ENCODE measurements at places on chromosomes 13 and 19.

DNA sequence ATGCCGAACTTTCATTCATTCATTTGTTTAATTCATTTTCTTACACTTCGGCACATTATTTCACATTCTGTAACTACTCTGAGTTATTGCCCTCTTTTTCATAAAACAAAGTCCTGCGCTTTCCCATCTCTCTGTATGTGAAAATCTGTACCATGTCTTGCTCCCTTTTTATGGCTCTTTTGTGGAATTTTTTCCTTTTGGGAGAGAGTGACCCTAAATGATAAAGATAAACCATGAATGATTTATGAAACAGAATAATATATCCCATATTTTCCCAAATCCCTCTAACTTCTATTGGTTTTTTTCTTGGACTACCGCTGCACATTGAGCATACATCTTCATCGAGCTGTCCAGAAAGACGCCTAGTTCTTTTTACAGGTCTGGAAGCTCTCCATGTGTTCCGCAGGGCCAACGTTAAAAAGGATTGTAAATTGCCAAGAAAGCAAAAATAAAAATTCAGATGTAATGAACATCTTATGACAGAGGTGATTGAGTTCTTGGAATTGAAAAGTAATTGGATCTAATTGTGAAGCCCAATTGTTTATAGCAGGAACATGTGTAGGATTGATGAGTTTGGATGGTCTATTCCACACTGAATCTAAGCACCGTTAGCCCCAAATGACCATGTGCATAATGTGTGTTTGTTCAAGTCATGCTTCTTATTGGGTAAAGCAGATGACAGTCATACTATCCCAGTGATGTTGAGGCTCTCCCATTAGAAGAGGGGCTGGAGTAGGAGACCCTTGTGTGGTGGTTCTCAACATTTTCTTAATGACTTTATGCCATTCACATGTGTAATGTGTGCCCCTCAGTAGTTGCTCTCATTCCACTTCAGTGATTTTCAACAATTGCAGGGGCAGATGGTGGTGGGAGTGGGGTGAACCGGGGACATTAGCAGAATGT is 378.9 kb downstream of the DLEU7 start:
- DNase-seq: no peak

- no peak for DNase-seq
Observed at GRCh38 chr19:45906221-45906620, 3.8 kb upstream of the MYPOP start.

DNA sequence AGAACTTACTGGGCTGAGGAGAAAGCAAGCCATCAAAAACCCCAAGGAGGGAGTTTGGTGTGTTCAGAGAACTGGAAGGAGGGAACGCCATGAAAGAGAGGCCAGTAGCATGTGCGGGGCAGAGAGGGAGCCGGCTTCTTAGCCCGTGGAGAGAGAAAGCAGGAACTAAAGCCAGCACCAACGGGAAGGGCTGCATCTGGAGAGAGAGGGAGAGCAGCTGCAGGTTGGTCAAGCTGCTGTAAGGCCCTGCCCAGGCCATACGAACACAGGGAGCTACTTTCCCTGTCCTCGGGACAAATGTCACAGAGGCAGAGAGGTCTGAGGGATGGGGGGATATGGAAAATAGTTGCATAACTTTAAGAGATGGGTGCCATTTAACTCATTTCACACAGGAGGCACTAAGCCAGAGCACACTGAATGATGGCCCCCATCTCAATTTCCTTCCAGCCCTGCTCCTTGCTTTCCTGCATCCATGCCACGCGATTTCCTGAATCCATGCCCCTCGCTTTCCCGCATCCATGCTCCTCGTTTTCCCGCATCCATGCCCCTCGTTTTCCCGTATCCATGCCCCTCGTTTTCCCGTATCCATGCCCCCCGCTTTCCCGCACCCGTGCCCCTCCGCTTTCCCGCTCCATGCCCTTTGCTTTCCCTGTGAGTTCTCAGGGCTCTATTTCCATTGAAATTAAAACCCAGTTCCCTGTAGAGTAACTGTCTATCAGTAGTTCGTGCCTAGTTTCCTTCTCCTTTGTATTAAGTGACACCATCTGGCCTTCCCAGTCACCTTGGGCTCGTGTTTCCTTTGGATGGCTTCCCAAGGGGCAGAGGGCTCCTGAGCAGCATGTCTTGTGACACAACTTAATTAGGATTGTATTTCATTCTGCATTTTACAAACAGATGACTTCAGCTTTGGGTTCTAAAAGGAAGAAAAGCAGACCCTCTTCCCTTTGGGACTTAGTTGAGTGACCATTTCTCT is 31.5 kb upstream of the TPT1 start:
- DNase-seq: no peak

DNA sequence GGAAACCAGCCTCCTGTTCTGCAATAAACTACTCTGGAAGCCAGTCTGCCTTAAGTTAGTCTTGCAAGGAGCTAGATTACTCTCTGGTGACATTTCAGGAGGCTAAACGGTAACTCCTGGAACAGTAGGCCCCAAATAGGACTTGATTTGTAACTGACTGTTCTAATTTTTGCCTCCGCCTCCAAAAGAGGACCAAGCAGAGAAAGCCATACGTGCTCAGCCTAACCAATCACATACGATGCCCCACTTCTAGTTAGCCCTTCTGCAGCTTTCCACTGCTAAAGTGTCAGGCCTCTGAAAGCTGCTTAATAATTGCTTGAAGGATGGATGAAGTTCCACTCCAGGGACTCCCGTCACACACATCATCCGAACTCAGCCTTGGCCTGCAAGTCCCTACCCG is 744 bp downstream of the ZNF805 start:
- DNase-seq: no peak

- no peak for DNase-seq
Observed at GRCh38 chr19:29532097-29532496, 6.3 kb downstream of the VSTM2B start.

DNA sequence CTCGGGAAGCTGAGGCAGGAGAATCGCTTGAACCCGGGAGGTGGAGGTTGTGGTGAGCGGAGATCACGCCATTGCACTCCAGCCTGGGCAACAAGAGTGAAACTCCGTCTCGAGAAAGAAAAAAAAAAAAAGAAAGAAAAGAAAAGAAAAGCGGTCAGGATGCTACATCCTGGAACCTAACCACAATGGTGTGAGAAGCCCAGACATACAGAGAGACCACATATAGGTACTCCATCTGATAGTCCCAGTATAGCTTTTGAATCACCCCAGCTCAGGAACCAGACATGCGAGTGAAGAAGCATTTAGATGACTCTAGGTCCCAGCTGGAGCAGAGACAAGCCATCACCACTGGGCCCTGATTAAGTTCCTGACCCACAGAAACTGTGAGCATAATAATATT is 3.2 kb downstream of the IFNL1 start:
- no peak for DNase-seq

DNA sequence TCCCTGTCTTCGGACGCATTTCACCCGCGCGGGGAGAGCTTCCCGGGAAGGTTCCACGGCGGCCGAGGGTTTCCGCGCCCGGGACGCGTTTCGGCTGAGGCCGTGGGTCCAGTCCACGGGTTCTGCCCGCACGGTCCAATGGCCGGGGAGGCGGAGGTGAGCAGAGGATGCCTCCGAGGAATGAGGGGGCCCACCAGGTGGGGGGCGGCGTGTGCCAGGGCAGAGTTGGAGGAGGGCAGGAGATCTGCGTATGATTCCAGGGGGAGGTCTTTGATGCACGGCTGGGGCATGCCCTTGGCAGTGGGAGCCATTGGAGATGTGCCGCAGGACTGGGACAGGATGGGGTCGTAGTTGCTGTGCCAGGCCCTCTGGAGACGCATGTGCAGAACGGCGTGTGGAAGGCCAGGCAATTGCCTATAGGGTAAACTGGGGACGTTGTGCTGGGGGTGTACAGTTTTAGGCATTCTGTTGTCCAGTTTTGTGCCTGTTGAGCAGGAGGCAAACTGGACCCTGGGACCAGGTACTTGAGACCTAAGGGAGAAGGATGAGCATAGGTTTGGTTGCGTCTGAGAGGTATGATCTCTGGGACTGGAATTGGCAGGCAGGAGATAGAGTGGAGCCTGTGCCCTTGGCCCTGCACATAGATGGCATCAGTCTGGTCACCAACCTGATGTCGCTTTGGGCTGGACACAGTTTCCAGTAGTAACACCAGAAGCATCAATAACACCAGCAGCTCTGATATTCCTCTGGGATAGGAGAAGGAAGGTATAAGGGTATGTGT is 751 bp downstream of the ZNF584 start:
- DNase-seq: no peak

DNA sequence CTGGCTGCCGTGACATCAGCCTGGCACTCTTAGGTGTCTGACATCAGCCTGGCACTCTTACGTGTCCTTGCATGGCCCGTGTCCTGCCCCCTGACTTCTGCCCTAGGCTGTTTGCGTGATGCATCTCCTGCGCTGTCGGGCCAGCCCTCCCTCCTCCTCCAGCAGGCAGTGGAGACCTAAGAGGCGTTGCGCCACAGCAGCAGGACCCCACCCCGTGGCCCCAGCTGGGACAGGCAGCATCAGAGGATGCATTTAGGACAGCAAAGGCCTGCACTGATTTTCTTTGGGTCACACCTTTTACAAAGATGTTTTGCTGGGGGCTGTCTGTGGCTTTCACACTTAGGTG is 65.3 kb downstream of the GPR12 start:
- DNase-seq: no peak

- no peak for DNase-seq
Observed at GRCh38 chr13:98974053-98974452, 3.8 kb downstream of the DOCK9 start.

- DNase-seq: no peak
Observed at GRCh38 chr13:37657956-37658355, 59.4 kb upstream of the POSTN start.

DNA sequence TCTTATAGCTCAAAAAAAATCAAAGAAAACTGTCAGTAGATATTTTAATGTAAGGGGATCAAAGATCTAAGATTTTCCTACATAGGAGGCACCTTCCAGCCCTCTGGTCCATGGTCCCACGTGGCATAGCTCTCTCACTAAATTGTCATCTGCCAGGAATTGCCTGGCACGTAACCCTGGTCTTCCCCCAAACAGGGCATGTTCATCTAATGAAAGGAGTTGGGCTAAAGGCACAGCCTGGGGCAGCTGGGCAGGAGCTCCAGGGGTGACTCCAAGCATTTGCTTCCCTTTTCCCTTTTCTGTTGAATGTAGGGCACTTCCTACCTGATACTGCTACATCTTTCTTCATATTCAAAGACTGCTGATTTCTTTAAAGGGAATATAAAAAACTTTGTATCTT is 148.7 kb downstream of the COL4A1 start:
- no peak for DNase-seq

DNA sequence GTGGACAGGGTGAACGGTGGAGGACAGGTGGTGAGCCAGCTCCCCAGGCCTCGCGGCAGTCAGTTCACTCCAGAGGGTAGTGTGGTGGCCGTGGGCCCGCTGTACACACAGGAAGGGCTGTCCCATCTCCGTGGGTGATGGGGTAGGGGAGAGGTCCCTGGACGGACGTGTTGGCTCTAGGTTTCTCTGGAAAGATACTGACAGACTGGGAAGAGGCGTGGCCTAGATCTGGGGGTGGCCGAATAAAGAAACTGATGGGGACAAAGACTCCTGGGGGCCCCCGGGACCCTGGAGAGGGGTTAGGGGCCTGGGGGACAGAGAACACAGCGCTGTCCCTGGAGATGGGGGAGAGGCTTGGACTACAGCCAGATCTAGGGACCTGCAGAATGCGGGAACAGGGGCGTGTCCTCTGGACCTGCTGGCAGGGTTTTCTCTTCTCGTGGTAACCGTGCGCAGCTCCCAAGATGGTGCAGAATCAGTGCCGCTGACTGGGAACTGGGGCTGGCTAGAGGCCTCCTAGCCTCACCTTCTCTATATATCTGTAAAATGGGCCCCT is 4.0 kb upstream of the PRAM1 start:
- DNase-seq: no peak

DNA sequence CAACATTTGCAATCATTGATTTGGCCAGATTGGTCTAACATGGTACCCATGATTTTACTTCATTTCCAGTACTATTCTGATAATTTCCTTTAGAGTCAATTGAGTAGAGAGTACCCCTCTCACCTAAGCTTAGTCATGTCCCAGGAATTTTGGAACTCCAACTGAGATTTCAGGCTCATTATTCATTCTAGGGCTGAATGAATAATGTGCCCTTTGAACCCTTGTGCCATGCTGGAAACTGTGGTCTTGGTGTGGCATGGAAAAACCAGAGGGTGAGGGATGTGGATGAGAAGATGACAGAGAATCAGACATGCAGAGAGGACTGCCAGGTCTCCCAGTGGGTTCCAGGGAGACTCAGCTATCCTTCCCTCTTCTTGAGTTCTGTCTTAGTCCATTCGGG is 30.2 kb downstream of the ITM2B start:
- no peak for DNase-seq

- no peak for DNase-seq
Observed at GRCh38 chr19:1852581-1853128, 4.4 kb upstream of the REXO1 start.

GRCh38 chr13:30158774-30159445 is 148.4 kb downstream of the KATNAL1 start:
- no peak for DNase-seq

DNA sequence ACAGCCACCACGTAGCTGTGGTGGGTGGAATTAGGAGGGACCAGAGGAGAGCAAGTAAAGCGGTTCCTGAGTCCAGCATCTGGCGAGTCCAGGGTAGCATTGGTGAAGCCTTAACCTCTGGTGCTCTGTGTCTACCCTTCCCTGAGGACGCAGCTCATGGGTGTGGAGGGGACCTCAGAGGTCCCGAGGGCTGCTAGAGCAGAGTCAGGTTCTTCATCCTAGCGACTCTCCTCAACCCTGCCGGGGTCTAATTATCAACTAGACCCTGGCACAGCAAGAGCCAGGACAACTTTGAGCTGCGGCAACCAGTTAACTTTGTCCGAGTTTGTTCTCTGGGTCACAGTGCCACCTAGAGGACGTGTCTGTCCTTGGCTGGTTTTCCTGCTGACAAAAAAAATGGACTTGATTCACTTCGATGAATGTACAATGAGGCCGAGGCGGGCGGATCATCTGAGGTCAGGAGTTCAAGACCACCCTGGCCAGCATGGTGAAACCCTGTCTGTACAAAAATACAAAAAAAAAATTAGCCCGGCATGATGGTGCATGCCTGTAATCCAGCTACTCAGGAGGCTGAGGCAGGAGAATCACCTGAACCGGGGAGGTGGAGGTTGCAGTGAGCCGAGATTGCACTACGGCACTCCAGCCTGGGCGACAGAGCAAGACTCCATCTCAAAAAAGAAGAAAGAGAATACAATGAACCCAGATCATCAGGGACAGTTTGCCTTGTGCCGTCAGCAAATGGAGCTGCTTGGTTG is 25.0 kb downstream of the TSSK6 start:
- DNase-seq: peak; percentile 87

DNA sequence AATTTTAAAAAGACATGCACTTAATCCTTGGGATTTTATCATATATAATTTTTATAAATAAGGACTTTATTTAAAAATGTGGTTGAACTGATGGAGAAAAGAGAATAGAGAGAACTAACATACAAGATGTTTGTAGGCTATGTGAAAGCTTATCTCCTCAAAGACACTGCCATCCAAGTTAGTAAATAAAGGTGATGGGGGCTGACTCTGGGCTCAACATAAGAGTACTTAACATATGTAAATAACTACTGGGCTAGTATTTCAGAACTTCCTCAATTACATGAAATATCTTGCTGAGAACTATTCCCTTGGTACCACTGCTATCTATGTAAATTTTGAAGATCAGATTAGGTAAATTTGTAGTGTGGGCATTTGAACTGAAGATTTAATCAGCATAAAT is 1017.3 kb upstream of the PCDH20 start:
- DNase-seq: no peak
